ENCODE measurements at places on chromosomes 1 and 21.

DNA sequence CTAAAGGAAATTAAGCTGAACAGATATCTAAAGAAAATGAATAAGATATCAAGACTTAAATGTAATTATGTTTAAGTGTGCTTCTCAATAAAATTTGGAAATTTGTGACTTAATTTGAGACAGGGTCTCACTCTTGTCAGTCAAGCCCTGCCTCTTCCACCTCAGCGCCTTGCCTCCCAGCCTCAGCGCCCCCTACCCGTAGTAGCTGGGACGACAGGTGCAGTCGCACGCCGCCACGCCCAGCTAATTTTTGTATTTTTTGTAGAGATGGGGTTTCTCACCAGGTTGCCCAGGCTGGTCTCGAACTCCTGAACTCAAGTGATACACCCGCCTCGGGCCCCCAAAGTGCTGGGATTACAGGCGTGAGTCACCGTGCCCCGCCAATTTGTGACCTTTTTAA, 117.0 kb downstream of the CLEC20A start:
- DNase-seq, result no peak

- no peak for DNase-seq
Measured at GRCh38 chr1:175217721-175218531, 25.4 kb upstream of the KIAA0040 start.

DNA sequence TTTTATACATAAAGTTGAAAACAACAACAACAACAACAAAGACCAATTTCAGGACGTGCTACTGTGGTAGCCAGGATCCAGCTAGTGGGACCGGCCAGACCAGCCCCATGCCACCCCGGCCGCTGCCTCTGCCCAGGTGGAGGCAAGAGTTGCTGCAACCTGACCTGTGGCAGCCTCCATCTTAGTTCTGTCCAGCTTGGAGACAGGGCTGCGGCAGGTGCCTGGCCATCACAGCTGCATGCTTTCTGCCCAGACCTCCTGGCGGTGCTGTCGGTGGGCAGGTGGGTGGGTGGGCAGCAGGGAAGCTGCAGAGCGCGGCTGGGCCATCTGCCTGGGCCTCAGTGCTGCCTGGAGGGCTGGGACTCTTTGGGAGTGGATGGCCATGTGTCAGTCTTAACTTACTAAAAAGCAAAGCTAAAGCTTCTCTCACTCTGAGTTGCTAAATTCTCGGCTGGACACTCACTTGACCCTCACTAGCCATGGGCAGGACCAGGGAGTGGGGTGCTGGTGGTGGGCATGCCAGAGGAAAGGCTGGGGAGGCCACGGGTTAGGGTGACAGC, 38.6 kb downstream of the KIAA1614 start:
- no peak for DNase-seq

GRCh38 chr1:92482665-92483609, 3.8 kb downstream of the GFI1 start:
- no peak for DNase-seq

- peak; percentile 81 for DNase-seq
Measured at GRCh38 chr1:153540394-153541361, at the start of gene S100A5. Gene S100A5, minus strand, starts transcription at chr1:153540934. Its CDS starts 743 bp downstream, at chr1:153540191.
